Naive thymus-derived CD8-positive, alpha-beta T cell (primary cell): ENCODE measurements at places on chromosomes 16 and 17.

DNA sequence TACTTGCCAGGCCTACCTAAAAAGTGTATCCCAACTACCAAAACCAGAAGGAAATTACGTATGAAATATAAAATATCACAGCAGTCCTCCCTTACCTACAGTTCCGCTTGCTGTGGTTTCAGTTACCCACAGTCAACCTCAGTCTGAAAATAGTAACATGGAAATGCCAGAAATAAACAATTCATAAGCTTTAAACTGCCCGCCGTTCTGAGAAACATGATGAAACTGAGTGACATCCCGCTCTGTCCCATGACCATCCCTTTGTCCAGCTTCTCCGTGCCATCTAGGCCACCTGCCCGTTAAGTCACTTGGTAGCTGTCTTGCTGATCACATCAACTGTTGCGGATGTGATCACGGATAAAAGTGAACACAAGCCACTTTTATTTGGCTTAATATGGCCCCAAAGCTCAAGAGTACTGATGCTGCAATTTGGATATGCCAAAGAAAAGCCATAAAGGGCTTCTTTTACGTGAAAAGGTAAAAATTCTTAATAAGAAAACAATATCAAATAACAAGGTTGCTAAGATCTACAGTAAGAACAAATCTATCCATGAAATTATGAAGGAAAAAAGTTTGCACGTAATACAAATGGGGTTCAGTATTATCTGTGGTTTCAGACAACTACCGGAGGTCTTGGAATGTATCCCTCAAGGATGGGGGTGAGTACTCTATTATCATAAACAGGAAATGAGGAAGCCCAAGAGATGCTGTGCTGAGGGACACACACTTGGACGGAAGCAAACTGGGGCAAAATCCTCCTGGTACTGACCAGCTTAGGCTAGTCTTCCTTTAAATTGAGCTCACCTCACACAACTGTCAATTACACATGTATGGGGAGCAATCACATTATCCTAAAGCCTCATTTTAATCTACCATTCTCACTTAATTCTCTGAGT is 8.2 kb downstream of the USP22 start:
- DNase-seq = peak; percentile 12
- H3K36me3 ChIP-seq = peaks cover 37% of the 10 kb centered on the region
- no peaks in the 10 kb centered on the region for H3K27me3 ChIP-seq
- H3K4me3 ChIP-seq = peak overlapping the region; percentile 70
- H3K4me1 ChIP-seq = peaks cover 90% of the 10 kb centered on the region

- H3K4me1 ChIP-seq = peaks cover 90% of the 10 kb centered on the region
- H3K27ac ChIP-seq = peak overlapping the region; percentile 99
- H3K4me3 ChIP-seq = peak overlapping the region; percentile 66
These were observed 123.0 kb downstream of the RPTOR start for GRCh38 chr17:80667462-80668277.

DNA sequence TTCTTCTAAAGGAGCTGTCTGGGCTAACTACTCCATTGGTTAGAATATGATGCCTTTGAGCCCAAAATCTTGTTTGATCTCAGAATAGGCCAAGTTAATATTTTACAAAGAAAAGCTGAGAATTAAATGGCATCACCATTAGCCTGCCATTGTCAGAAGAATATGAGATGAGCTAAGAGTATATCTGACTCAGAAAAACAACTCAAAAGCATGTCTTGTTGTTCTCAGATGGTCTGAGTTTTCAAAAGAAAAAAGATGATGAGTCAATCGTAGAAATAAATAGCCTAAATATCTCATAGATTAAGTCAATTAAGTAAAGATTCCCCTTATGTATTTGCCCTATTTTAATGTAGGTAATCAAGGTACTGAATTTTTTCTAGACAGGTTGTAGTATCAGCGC is 197.1 kb upstream of the TBX2 start:
- no peak for DNase-seq
- H3K27ac ChIP-seq = no peak overlapping the region
- peaks cover 11% of the 10 kb centered on the region for H3K36me3 ChIP-seq
- no peak overlapping the region for H3K4me3 ChIP-seq

GRCh38 chr17:3574231-3574630 is 16.6 kb upstream of the TRPV3 start:
- H3K4me1 ChIP-seq = no peaks in the 10 kb centered on the region
- H3K36me3 ChIP-seq = no peaks in the 10 kb centered on the region
- DNase-seq = no peak
- H3K27me3 ChIP-seq = no peaks in the 10 kb centered on the region

DNA sequence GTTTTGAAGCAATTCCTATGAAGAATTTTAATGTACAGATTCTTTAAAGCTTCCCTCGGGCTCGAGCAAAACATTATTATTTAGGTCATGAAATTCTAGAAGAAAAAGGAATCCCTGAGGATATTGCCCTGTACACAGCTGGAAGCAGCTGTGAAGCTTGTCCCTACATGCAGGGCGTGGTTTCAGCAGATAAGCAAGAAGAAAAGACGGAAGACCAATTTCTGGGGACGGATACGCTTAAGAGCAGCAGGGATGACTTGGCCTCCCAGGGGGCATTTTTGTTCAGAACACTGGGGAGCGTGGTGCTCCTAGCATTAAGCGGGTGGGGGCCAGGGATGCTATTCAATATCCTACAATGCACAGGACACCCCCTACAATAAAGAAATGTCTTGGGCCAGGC is 34.3 kb downstream of the LITAF start:
- no peak overlapping the region for H3K4me3 ChIP-seq
- peaks cover 36% of the 10 kb centered on the region for H3K4me1 ChIP-seq

GRCh38 chr16:30399435-30400186 is 4.4 kb downstream of the ZNF48 start:
- peak overlapping the region; percentile 91 for H3K4me3 ChIP-seq
- H3K27me3 ChIP-seq = no peaks in the 10 kb centered on the region
- H3K4me1 ChIP-seq = peaks cover 55% of the 10 kb centered on the region
- DNase-seq = no peak
- peak overlapping the region; percentile 88 for H3K27ac ChIP-seq

- peak overlapping the region; percentile 100 for H3K27ac ChIP-seq
- H3K36me3 ChIP-seq = no peaks in the 10 kb centered on the region
- peaks cover 48% of the 10 kb centered on the region for H3K4me1 ChIP-seq
These were observed 17.8 kb upstream of the EEF2K start for GRCh38 chr16:22188267-22188594.

DNA sequence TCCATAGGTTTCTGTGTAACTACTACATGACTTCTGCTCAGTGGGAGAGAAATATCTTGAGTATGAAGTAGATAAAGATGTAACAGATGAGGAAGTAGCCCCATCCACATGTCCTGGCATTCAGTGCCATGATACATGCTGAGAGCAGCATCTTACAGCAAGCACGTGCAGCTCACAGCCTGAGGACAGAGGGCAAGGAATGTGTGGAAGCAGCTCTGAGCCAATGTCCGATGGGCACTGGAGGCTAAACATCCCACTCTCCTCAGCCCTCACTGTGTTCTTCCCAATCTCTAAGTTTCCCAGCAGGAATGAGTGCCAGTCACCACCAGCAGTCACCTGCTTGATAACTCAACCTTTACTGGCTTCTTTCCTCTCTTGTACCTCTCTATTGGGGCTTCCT is 40.4 kb downstream of the CFDP1 start:
- H3K36me3 ChIP-seq = peaks cover 18% of the 10 kb centered on the region
- no peaks in the 10 kb centered on the region for H3K4me1 ChIP-seq
- no peak for DNase-seq
- no peak overlapping the region for H3K4me3 ChIP-seq
- no peaks in the 10 kb centered on the region for H3K27me3 ChIP-seq

DNA sequence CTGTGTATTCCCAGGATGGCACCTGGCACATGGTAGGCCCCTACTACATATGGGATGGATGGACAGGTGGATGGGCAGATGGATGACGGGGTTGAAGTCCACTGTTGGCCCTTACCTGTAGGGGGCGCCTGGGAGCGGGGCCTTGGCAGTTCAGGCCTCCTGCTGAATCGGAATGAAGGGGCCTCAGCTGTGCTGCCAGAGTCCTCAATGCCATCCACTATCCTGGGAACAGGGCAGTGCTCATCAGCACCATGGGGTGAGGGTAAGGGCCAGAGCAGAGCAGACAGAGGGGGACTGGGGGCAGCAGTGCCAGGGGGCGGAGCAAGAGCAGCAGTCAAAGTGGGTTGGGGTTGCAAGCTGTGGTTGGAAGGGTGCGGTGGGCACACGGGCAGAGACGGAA is 8.3 kb upstream of the RAB5C start:
- H3K36me3 ChIP-seq = no peaks in the 10 kb centered on the region
- no peak overlapping the region for H3K4me3 ChIP-seq
- H3K4me1 ChIP-seq = no peaks in the 10 kb centered on the region
- no peak for DNase-seq

DNA sequence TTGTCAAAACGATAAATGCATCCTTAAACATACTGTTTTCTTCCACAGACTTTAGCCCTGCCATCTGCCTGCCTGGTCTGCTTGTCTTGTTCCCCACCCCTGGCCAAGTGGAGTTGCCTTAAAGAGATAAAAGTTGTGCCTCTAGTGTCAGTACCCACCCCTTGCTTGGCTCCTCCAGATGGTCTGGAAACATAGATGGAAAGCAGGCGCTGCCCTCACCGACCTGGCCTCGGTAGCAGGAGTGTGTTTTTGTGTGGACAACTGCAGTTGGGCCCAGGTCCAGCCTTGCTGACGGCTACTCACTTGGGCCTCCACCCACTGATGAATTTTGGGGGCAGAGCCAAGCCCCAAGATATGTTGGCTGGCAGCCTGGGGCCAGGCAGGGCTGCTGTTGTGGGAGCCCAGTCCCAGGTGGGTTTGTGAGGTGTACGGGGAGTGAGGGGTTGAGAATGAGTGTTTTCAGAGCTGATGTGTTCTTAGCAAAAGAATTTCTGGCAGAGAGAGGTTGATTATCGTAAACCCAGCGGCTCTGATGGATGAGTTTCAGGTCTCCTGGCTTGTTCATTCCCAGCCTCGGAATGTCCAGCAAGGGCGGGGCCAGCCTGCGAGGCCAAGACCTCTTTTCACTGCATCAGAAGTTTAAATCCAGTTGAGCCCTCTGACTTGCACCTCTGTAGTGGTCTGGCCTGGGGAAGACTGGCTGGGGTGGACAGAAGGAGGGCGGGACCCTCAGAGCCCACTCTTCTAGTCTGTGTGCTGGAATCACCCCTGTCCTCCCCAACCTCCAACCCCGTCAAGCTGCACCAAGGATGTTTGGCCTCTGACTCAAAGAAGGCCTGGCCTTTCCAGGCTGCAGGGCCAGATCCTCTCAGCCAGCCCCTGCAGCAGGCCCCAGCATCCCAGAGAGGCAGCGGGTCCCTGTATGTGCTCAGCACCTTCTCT is 179.7 kb downstream of the RAB11FIP4 start:
- H3K4me1 ChIP-seq = no peaks in the 10 kb centered on the region
- no peak overlapping the region for H3K4me3 ChIP-seq
- no peaks in the 10 kb centered on the region for H3K36me3 ChIP-seq
- no peak for DNase-seq
- no peak overlapping the region for H3K27ac ChIP-seq

- H3K36me3 ChIP-seq = no peaks in the 10 kb centered on the region
- no peaks in the 10 kb centered on the region for H3K27me3 ChIP-seq
- DNase-seq = no peak
- no peak overlapping the region for H3K4me3 ChIP-seq
- no peak overlapping the region for H3K27ac ChIP-seq
These were observed 9.3 kb downstream of the ENDOV start for GRCh38 chr17:80424261-80424660.

- no peaks in the 10 kb centered on the region for H3K4me1 ChIP-seq
- no peak for DNase-seq
- no peak overlapping the region for H3K27ac ChIP-seq
- no peaks in the 10 kb centered on the region for H3K27me3 ChIP-seq
- H3K36me3 ChIP-seq = no peaks in the 10 kb centered on the region
These were observed 867.7 kb upstream of the EEF2KMT start for GRCh38 chr16:5965321-5965720.

DNA sequence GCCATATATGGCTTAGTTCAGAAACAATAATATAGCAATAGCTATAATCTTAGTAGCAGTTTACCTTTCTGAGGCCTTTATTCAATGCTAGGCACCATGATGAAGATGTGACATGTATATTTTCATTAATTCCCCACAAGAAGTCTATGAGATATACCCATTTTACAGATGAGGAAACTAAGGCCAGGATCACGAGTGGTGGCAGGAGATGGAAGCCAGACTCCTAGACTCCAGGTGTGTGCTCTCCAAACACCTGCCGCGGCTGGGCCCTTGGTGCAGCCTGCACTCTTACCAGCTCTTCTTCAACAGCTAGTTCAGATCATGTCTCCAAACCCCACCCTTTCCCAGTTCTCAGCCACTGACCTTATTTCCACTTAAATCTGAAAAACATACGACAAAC is 15.2 kb downstream of the NXPH3 start:
- no peak for DNase-seq
- peaks cover 9% of the 10 kb centered on the region for H3K4me1 ChIP-seq
- no peak overlapping the region for H3K4me3 ChIP-seq
- H3K27ac ChIP-seq = no peak overlapping the region
- peaks cover 3% of the 10 kb centered on the region for H3K36me3 ChIP-seq

GRCh38 chr17:27478901-27479538 is 22.8 kb downstream of the KSR1 start:
- no peak for DNase-seq
- peaks cover 71% of the 10 kb centered on the region for H3K4me1 ChIP-seq
- H3K4me3 ChIP-seq = no peak overlapping the region
- H3K36me3 ChIP-seq = no peaks in the 10 kb centered on the region
- H3K27ac ChIP-seq = peak overlapping the region; percentile 62

DNA sequence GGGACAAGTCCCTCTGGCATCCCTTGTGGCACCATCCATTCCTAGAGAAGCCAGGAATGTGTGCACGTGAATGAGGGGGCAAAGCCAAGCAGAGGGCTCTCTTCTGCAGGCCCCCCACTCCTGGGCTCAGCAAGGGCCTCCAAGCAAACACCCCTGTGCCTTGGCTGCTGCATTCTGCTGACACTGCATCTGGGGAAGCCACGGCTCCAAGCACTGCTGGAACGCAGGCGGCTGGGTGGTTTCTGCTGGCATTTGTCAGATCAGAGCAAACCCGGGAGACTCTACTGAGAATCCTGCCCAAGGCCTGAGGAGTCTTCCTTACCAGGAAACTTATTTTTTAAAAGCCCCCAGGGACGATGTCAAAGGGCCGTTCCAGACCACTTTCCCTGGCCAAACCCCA is 23.3 kb downstream of the ATP6V0D1 start:
- peaks cover 31% of the 10 kb centered on the region for H3K4me1 ChIP-seq
- H3K36me3 ChIP-seq = peaks cover 3% of the 10 kb centered on the region
- H3K27ac ChIP-seq = no peak overlapping the region
- H3K27me3 ChIP-seq = no peaks in the 10 kb centered on the region

- DNase-seq = no peak
These were observed 8.9 kb downstream of the BAIAP2 start for GRCh38 chr17:81043725-81044427.

- DNase-seq = no peak
- no peak overlapping the region for H3K4me3 ChIP-seq
- H3K27ac ChIP-seq = no peak overlapping the region
- H3K27me3 ChIP-seq = peaks cover 80% of the 10 kb centered on the region
- no peaks in the 10 kb centered on the region for H3K4me1 ChIP-seq
These were observed 113.4 kb downstream of the ENGASE start for GRCh38 chr17:79188048-79188447.

GRCh38 chr17:51166198-51166986 is at the start of gene NME2:
Gene NME2, plus strand, starts transcription at chr17:51166411. Its CDS starts 420 bp downstream, at chr17:51166831.
- no peaks in the 10 kb centered on the region for H3K27me3 ChIP-seq
- DNase-seq = peak; percentile 26
- peaks cover 28% of the 10 kb centered on the region for H3K4me1 ChIP-seq
- no peaks in the 10 kb centered on the region for H3K36me3 ChIP-seq
- peak within 1 kb of the TSS; percentile 98 for H3K27ac ChIP-seq

GRCh38 chr17:48601539-48602425 is 3.0 kb downstream of the HOXB6 start:
- peaks cover 56% of the 10 kb centered on the region for H3K27me3 ChIP-seq
- DNase-seq = no peak
- H3K27ac ChIP-seq = no peak overlapping the region
- H3K4me1 ChIP-seq = peaks cover 31% of the 10 kb centered on the region
- H3K36me3 ChIP-seq = no peaks in the 10 kb centered on the region
